ENCODE measurements at places on chromosomes 13 and 19. TPM values are rescaled to one million over a fixed set of nuclear protein-coding genes. Genes with fewer than 3 reads are reported as not detected.

The LGALS14 gene
- total RNA-seq, result not detected

The KRTDAP gene
- not detected for total RNA-seq

The OR4F17 gene
- not detected for total RNA-seq

The KLK7 gene
- total RNA-seq, result not detected

The KLK3 gene
- total RNA-seq, result not detected

The USPL1 gene
- 26.4 TPM for total RNA-seq

The CALR3 gene
- total RNA-seq, result not detected

The ANKRD10 gene
- 92.2 TPM for total RNA-seq

The MBD3L2 gene
- not detected for total RNA-seq

The PGPEP1 gene
- total RNA-seq, result 28.2 TPM

The PNMA8A gene
- total RNA-seq, result 0.98 TPM

The SPIB gene
- not detected for total RNA-seq

The PABPC3 gene
- 0.14 TPM for total RNA-seq

- DNase-seq, result no peak
These were observed 130.4 kb upstream of the MIR17HG start for GRCh38 chr13:91216928-91217700.

DNA sequence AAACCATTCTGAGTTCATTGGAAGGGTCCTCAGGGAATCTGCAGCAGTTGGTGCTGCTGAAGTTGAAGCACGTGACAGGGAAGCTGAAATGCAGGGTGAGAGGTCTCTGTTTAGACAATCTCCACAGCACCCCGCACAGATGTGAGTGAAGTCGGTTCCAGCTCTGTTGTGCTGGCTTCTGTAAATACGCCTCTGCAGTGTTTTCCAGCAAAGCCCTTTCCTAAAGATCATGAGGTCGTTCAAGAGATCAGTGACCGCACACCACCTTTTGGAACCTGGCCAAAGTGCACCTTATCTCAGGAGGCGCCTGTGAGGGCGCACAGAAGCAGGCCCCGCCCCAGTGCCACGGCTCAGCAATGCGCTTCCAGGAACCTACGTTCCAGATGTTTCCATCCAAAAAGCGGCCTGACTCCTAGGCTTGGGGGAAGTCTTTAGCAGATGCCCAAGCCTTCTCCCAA is 10.8 kb downstream of the CUL4A start:
- DNase-seq, result no peak

DNA sequence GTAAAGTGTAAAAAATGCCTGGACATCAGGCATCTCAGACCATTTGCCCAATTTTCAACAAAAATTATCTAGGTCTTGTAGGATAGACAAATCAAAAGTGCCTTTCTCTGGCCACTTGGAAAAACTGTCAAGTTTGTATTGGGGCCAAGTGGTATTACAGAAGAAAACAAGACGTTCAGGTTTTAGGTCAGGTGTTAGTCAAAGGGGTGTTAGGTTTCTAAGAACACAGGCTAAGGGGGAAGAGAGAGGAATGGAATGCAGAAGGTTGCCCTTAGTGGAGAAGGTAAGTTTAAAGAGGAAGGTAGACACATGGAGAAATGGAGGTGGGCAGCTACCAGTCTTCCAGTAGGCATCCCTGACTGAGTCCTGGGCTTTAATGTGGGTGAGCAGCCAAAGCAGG is 19.9 kb upstream of the ZNF561 start:
- no peak for DNase-seq

GRCh38 chr19:49997709-49998108 is 27.5 kb downstream of the VRK3 start:
- DNase-seq, result peak; percentile 50

DNA sequence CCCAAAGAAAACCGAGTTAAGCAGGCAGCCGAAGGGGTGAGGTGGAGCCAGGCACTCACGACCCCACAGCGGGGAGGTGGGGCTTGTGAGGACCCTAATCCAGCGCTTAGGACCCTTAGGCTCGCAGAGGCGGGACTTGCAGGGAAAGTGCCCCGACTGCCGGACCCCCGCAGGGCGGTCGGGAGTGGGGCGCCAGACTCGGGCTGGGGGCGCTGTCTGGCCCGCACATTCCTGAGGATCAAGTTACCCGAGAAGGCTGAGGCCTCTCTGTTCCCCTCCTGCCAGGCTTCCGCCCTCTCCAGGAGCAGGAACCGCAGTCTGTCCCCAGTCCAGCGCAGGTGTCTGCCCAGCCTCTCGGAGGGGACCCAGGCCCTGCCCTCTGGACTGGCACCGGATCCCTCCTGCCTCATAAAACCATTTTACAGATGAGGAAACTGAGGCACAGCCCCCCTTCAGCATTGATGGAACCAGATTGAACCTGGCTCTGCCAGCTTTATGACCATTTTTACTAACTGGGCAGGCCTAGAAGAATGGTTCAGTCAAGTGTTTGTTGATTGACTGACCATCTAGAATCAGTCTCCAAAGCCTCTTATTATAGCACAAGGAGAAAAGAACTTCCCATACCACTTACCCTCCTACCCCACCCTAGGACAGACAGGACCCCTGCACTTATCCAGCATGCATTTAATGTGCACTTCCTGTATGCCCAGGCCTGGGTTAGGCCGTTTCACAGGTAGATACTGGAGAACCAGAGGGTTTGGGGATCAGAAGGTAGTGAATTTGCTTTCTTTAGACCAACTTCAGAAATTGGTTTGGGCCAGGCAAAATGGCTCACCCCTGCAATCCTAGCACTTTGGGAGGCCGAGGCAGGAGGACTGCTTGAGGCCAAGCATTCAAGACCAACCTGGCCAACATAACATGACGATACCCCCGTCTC is 6.7 kb upstream of the JUND start:
- DNase-seq, result no peak

DNA sequence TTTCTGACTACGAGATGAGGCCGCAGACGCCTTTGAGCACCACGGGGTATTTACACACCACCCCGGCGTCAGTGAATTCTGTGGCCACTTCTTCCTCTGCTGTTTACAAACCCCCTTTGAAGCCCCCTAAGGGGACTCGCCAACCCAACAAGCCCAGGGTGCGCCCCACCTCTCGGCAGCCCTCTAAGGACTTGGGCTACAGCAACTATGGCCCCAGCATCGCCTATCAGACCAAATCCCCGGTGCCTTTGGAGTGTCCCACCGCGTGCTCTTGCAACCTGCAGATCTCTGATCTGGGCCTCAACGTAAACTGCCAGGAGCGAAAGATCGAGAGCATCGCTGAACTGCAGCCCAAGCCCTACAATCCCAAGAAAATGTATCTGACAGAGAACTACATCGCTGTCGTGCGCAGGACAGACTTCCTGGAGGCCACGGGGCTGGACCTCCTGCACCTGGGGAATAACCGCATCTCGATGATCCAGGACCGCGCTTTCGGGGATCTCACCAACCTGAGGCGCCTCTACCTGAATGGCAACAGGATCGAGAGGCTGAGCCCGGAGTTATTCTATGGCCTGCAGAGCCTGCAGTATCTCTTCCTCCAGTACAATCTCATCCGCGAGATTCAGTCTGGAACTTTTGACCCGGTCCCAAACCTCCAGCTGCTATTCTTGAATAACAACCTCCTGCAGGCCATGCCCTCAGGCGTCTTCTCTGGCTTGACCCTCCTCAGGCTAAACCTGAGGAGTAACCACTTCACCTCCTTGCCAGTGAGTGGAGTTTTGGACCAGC is 5.3 kb downstream of the SLITRK5 start:
- no peak for DNase-seq

GRCh38 chr19:58569191-58569942 is 3.8 kb downstream of the MZF1 start:
- no peak for DNase-seq

- DNase-seq, result no peak
These were observed 9.6 kb upstream of the CEACAM6 start for GRCh38 chr19:41745756-41746155.

GRCh38 chr13:54574791-54575190 is 1546.2 kb downstream of the OLFM4 start:
- DNase-seq, result no peak

GRCh38 chr13:109646423-109646822 is 140.0 kb downstream of the IRS2 start:
- no peak for DNase-seq

- DNase-seq, result no peak
These were observed 11.6 kb upstream of the DCLK1 start for GRCh38 chr13:36142735-36143134.

GRCh38 chr19:4988770-4989251 is 19.9 kb downstream of the KDM4B start:
- peak; percentile 38 for DNase-seq

DNA sequence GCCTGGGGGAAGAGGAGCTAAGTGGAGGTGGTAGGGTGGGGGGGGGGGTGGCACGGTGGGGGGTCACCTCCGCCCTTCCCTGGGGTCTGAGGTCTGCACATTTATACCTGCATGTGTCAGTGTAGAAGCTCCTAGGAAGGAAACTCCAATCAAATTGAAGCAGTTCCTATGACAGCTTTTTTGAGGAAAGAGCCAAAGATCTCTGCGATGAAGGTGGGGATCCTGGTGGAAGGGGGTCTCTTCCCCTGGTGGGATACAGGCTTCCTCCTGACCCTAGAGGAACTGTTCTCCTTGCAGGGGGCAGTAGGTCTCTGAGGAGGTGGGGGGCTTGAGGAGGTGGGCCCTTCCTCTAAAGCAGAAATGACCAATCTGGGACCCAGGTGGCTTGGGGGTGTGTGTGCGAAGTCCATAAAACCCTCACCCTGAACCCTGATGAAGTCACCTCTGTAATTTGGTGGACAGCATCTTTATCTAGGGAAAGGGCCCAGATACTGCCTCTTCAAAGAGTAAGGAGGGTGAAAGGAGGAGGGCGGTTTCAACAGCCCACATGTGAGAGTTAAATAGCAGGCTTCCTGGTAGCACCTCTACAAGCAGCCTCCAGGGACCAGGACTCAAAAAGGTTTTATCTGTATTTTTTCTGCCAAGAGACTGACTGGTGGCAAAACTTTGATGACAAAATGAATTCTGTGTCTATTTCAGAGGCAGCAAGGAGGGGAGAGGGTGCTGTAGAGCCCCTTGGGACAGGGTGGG is 12.9 kb downstream of the RANBP3 start:
- no peak for DNase-seq

GRCh38 chr19:29942404-29943261 is 594 bp downstream of the URI1 start:
- DNase-seq, result peak; percentile 32

GRCh38 chr13:43629691-43630480 is 156.9 kb downstream of the ENOX1 start:
- DNase-seq, result no peak

- no peak for DNase-seq
These were observed 360.3 kb downstream of the IRS2 start for GRCh38 chr13:109425821-109426689.

- DNase-seq, result no peak
These were observed 101.4 kb downstream of the ABCC4 start for GRCh38 chr13:95199896-95200295.

GRCh38 chr19:33211794-33212435 is 13.7 kb downstream of the SLC7A10 start:
- DNase-seq, result no peak

DNA sequence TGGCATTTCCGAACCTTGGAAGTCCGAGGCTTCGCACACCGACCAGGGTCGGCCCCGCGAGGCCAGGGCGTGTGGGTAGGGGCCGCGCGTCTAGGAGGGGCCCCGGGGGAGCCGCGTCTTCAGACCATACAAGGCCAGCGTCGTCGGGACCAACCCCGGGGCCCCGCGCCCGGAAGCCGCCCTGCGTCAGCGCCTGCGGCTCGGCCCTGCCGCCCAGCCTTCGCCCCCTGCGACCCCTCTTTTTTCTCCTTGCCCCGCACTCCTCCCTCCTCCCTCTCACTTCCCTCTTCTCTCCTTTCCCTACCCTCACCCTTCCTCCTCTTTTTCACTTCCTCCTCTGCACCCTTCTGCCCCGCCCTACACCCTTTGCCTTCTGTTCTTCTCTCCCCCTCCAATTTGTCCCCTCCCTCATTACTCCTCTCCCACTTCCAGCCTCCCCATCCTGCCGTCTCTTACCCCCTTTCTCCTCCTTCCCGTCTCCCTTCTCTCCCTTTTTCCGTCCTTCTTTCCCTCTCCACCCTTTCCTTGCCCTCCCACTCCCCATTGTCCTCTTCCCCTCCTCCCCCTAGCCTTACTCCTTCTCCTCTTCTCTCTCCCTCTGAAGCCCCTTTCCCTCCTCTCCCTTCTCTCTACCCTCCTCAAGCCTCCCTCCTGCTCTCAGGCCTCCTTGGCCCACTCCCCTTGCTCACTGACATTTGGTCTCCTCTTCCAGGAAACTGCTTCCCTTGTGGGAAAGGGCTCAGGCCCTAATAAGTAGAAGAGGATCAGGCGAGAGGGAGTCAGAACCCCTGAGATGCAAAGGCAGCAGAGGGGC is 2.2 kb upstream of the PLEKHG2 start:
- no peak for DNase-seq

DNA sequence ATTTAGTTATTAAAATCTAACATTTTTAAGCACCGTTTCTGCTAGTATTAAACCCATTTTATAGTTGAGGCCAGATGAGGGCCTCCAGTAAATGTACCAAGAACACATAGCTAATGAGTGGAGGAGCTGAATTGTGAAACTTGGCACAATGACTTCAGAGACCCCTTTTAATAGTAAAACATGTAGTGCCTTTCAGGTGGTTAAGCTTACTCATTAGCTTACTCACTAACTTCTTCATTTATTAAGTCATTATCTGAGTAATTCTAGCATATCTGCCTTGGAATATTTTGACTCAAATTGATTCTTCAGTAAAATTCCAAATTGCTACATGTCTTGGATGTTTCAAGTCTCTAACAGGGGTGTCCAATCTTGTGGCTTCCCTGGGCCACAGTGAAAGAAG is 735.2 kb downstream of the LIG4 start:
- DNase-seq, result no peak

DNA sequence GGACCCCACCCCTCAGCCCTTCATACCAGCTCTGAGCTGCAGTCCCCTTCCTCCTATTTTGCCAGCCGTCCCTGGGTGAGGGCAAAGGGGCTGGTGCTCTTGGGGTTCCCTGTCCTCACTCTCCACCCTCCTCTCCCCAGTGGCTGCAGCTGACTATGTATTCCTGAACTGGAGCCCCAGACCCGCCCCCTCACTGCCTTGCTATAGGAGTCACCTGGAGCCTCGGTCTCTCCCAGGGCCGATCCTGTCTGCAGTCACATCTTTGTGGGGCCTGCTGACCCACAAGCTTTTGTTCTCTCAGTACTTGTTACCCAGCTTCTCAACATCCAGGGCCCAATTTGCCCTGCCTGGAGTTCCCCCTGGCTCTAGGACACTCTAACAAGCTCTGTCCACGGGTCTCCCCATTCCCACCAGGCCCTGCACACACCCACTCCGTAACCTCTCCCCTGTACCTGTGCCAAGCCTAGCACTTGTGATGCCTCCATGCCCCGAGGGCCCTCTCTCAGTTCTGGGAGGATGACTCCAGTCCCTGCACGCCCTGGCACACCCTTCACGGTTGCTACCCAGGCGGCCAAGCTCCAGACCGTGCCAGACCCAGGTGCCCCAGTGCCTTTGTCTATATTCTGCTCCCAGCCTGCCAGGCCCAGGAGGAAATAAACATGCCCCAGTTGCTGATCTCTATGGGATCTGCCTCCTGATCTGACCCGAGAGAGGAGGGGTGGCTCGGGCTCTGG is 2.4 kb downstream of the COX7A1 start:
- no peak for DNase-seq

DNA sequence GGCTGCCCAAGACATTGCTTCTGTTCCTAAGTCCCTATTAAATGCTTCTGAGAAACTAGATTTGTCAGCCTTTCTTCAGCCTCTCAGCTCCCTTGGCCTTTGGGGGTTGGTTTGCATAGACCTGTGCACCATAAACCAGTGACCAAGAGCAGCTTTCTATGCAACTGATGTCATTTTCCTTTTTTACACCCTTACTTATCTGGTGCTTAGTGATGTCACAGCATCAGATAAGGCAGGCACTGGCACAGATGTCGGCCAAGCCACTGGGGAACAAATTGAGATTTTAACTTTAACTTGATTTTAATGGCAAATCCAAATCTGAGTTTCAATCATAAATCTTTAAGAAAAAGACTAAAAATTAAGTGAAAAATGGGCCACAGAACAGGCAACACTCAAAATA is 59.8 kb downstream of the RUBCNL start:
- no peak for DNase-seq
